ENCODE measurements at places on chromosomes 11 and 22.

DNA sequence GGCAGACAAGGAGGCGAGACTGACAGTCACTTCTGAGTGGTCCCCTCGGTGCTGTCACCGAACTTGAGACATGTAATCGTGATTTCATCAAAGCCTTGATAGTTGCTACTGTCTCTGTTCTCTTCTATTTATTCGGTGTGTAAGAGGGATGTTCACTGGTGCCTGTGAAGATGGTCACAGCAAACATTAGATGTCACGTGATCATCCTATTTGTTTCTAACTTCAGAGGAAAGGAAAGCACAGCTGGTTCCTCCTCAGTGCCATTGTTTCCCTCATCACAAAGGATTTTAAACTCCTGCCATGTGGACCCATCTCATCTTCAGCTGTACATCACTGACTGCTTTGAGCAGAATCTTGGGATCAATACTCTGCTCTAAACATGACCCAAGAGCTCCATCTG is 73.1 kb upstream of the CLMP start:
- no peak overlapping the region for H3K4me3 ChIP-seq
- H3K4me1 ChIP-seq: no peaks in the 10 kb centered on the region
- H3K36me3 ChIP-seq: no peaks in the 10 kb centered on the region
- H3K27ac ChIP-seq: no peak overlapping the region
- peaks cover 7% of the 10 kb centered on the region for H3K27me3 ChIP-seq

- peak overlapping the region; percentile 86 for H3K4me3 ChIP-seq
- ATAC-seq: peak; percentile 87
- H3K27me3 ChIP-seq: no peaks in the 10 kb centered on the region
- peaks cover 32% of the 10 kb centered on the region for H3K36me3 ChIP-seq
Measured at GRCh38 chr22:50469377-50470305, 5.2 kb downstream of the SBF1 start.

- H3K4me3 ChIP-seq: no peak overlapping the region
- no peaks in the 10 kb centered on the region for H3K36me3 ChIP-seq
- ATAC-seq: no peak
Measured at GRCh38 chr22:36208162-36208765, 6.7 kb upstream of the APOL4 start.

DNA sequence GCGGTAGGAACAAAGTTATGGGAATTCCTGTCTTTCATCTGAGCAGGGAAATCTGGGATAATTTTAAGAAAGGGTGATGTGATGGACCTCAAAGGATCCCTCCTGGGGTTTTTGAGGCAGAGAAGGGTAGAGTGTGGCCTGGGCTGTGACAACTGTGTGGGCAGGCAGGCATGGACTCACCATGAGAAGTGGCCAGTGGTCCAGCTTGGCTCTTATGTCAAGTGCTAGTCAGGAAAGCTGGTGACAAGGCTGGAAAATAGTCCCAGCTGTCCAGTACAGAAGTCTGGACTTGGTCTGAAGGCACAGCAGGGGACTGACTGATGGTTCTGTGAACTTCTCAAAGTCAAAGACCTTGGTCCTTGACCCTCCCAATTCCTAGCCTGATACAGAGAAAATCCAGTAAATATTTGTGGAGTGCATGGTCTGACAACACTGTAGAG is 1.7 kb downstream of the PPFIBP2 start:
- ATAC-seq: no peak
- no peaks in the 10 kb centered on the region for H3K27me3 ChIP-seq
- no peak overlapping the region for H3K27ac ChIP-seq
- peaks cover 29% of the 10 kb centered on the region for H3K4me1 ChIP-seq

DNA sequence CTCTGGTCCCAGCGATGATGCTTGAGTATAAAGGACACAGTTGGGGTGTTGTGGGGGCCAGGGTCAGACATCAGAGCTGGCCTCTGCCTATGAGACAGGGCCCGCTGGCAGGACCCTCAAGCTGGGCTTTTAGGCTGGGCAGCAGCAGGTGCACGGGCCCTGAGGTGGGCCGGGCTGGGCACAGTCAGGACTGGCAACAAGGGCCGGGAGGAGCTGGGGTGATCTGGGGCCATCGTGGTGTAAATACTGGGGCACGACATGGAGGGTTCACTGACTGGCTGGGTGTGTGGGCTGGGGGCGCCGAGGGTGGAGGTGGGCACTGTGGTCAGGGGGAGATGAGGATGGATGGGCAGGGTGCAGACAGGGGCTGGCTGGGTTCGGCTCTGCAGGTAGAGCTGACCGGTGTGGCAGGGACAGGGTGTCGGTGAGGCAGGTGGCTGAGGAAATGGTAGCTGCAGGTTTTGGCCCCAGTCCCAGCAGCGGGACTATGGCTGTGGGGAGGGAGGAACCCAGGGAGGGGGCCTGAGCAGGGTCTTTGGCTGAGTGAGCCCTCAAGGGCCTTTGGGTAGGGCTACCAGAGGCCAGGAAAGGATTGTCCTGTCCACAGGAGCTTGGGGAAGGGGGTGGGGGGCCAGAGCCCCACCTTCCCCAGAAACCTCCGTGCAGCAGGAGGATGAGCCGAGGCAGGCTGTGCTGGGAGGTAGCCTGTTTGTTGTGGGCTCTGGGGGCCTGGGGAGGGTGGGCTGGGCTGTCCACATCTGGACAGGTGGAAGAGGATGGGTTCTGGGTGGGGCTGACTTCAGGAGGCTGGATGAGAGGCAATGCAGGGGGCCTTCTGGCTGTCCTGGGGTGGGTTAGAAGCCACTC is 81.4 kb downstream of the KCNQ1 start:
- no peaks in the 10 kb centered on the region for H3K4me1 ChIP-seq
- ATAC-seq: no peak
- peak overlapping the region; percentile 55 for H3K4me3 ChIP-seq
- no peaks in the 10 kb centered on the region for H3K27me3 ChIP-seq
- peak overlapping the region; percentile 84 for H3K27ac ChIP-seq
- H3K36me3 ChIP-seq: no peaks in the 10 kb centered on the region

DNA sequence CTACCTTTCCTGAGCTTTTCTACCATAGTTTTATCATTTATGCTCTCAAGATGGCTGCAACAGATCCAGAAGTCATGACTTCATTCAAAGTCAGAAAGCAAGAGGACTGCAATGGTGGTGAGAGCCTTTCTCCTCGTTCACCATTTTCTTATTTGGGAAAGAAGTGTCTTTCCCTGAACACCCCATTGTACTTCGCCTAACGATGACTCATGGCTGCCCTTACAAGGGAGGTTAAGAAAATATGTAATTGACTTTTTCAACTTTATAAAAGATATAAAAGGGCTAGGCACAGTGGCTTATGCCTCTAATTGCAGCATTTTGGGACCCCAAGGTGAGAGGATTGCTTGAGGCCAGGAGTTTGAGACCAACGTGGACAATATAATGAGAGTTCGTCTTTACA is 541.7 kb downstream of the METTL15 start:
- no peak overlapping the region for H3K4me3 ChIP-seq
- H3K36me3 ChIP-seq: no peaks in the 10 kb centered on the region
- no peak for ATAC-seq
- no peaks in the 10 kb centered on the region for H3K4me1 ChIP-seq
- no peak overlapping the region for H3K27ac ChIP-seq
- H3K27me3 ChIP-seq: peaks cover 1% of the 10 kb centered on the region

- peak; percentile 84 for ATAC-seq
- H3K4me3 ChIP-seq: no peak overlapping the region
- no peaks in the 10 kb centered on the region for H3K36me3 ChIP-seq
- H3K27ac ChIP-seq: peak overlapping the region; percentile 64
- peaks cover 6% of the 10 kb centered on the region for H3K4me1 ChIP-seq
Measured at GRCh38 chr22:37044634-37045625, 6.6 kb upstream of the KCTD17 start.

Measured in activated T-helper 17 cell treated with anti-CD3 and anti-CD28 coated beads, Interleukin-2, amount 50 U/mL, for 72 hours (primary cell).